T1000 (cell line): ENCODE measurements at places on chromosomes 12 and 14.

- DNase-seq, result no peak
Observed at GRCh38 chr12:69660164-69660863, 38.8 kb downstream of the BEST3 start.

DNA sequence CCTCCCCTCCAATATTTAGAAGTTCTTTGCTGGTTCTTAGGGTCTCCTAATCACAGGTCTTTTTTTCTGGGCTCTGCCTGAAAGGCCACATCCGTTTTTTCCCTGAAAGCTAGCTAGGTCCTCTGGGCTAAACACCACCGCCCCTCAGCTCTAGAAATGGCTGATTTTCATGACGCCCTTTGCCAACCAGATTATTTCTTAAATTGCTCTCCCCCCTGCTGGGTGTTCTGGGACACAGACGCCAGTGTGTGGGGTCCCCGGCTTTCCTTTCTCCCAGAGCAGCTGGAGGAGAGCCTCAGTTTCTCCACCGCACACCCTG lies 45.3 kb upstream of the ATP23 start:
- DNase-seq, result no peak

- DNase-seq, result no peak
Observed at GRCh38 chr12:61797266-61797665, 462.9 kb upstream of the USP15 start.

DNA sequence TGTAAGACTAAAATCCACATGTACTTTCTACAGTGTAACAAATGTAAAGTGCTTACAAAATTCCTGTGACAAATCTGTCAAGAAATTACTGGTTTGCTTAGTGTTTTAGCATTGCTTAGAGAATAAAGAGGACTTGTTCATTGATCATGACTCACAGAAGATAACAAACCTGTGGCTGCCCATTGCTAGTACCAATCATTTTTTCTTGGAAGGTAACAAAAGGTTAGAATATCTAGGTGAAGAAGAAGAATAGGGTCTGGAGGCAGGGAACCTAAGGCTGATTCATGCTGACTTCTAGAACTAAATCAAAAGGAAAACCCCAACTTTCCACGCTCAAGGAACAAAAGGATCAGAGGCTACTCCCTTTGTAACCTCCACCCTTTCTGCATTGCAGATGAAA lies 232.7 kb upstream of the ABCD2 start:
- DNase-seq, result no peak

DNA sequence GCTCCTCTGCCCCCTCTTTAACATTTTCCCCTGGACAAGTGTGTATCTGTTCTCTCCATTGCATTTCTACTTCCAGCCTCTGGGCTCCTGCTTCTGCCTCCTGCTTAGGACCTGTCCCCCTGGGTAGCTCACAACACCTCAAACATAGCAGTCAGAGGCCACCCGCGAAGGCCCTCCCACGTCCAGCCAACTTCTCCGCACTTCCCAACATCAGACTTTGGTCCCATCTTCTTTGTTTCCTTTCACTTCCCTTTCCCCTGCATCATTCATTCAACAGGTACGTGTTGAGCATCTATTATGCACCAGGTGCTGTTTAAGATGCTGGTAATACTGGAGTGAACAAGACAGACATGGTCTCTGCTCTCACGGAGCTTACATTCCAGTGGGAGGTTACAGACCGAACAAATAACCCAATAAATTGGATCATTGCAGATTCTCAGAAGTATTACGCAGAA lies 3.1 kb downstream of the C12orf57 start:
- no peak for DNase-seq

DNA sequence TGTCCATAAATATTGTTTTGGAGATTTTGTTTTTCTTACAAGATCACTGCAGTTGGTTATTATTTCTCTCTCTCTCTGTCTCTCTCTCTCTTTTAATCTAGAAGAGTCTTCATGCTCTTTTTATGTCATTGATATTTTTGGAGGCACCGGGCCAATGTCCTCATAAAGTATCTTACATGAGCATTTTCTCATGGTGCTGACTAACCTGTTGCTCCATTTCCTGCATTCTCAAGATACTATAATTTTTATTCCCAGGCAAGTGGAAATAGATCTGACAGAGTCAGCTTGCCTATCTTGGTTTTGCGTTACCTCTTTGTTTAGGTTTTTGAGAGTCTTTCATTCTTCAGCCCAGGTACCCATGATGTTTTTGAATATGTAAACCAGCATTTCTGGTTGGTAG lies 938.8 kb upstream of the FBXO33 start:
- no peak for DNase-seq

DNA sequence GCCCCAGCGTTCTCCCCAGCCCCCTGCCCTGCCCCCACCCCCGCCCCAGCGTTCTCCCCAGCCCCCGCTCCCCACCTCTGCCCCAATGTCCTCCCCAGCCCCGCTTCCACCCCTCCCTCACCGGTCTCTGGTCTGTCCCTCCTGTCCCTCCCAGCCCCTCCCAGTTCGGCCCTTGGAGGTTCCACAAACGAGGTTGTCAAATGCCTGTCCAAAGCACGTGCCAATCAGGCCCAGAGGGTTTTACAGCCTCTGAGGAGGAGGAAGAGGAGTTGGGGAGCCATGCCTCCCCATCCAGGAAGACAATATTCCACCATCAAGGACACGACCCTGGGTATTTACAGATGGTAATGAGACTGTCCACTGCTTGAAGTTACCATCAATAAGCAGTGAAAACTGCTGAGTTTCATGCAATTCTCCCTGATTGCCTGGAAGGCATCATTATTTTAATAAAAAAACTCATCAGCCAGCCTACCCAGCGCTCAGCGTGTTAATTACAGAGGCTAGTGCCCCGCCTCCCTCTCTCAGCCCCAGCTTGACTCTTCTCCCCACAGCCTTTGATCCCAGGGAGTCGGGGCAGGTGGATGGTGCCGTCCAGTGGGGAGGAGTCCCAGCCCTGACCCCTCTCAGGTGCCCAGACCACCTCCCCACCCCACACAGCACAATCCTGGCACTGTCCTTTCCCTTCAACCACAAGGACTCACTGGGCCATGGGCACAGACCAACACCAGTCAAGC lies 30.6 kb upstream of the C14orf180 start:
- no peak for DNase-seq

- no peak for DNase-seq
Observed at GRCh38 chr12:120110550-120111501, 5.7 kb downstream of the RAB35 start.

GRCh38 chr12:10147714-10148403 lies 17.9 kb upstream of the CLEC7A start:
- DNase-seq, result no peak

- DNase-seq, result no peak
Observed at GRCh38 chr12:88035907-88036289, 6.7 kb upstream of the C12orf50 start.

DNA sequence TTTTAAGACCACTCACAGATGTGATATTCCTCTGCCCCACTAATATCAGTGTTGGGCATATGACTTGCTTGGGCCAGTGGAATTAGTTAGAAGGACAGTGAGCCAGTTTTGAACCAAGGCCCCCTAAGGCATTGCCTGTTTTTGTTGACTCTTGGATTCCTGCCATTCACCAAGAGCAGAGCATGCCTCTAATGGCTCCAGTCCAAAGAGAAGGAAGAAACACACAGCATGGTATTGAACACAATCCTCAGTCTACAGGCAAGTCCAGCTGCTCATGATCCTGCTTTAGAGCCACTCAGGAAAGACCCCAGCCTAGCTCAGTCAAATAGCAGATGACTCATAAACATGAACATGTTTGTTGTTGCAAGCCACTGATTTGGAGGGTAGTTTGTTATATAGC lies 1201.5 kb downstream of the BCL11B start:
- DNase-seq, result no peak

DNA sequence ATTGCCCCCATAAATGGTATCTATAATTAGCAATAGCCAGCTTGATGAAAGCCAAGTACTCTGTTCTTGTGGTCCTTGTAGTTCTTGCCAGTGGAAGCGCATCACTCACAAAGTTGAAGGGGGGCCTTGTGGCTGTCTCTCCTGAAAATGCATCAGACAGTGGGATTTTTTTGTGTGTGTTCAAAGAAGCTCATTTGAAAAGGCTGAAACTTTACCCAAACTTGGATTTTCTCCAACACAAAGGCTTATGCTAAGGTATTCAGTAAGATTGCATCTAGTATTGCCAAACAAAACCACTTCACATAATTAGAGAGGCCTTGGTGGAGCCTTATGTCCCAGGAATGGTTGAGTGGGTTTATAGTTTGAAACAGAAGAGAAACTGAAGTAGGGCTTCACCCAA lies 216.7 kb upstream of the TMTC1 start:
- DNase-seq, result no peak

DNA sequence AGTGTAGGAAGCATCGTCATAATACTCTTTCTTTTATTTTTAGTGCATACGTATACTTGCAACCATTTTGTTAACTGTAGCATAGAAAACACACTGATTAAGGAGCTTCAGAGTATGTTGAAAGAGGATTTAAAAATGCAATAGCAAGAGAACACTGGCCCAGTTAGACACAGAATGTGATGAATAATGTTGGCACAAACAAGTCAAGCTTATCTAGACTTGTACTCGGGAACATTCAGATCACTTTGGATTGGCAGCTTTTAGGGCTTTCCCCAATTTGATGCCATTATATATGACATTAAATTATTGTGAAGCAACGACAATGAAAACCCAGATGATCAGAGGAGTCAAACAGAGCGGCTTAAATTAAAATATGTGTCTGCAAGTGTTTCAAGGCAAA lies 468.1 kb downstream of the PRKD1 start:
- no peak for DNase-seq

DNA sequence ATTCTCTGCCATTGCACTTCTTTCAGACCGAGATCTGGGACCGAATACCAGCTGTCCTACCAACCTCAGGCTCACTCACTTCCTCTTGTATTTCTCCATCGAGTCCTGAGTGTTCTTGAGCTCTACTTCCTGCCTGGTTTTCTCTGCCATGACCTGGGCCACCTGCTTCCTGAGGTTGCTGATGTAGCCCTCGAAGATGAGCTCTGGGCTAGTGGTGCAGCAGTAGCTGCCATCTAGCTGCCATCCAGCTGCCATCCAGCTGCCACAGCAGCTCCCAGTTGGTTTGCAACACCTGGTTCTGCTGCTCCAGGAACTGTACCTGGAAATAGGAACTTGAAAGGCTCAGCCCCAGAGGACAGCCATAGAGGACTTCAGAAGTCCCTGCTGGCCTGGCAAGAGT lies 15.0 kb upstream of the KRT73 start:
- DNase-seq, result no peak

GRCh38 chr12:53221203-53222080 lies 10.6 kb downstream of the RARG start:
- DNase-seq, result peak; percentile 49

DNA sequence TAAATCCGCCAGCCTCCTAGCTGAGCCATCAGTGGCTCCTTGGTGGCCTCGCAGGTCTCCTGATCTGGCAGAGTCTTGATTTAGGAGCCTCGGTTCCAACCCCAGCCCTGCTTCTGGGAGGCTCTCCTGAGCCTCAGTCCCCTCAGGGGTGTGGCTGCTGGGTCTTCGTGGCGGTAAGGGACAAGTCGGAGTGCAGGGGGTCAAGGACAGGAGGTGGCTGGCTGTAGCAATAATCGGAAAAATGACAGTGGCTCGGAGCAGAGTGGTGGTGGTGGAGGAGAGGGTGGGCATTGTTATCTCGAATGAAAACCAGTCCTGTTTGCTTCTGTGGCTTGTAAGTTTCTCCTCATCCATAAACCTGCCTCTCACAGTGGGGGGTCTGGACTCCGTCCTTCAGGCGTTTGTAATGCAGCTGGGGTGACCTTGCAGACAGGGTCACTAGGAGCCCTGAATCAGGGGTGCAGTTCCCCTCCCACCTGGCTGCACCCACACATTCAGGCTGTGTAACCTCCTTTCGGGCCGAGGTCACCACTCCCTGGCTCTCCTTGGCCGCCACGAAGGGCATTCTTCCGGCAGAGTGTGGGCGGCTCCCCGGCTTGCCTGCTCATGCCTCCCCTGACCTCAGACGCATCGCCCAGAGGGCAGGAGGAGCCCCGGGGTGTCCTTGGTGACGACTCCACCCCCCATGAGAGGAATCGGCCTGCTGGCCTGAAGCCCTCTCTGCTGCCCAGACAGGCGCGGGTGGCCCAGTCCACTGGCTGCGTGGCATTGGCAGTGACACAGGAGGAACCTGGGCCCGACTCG lies 8.1 kb downstream of the BCL7A start:
- no peak for DNase-seq

GRCh38 chr14:47390831-47391504 lies 284.4 kb downstream of the MDGA2 start:
- DNase-seq, result no peak

DNA sequence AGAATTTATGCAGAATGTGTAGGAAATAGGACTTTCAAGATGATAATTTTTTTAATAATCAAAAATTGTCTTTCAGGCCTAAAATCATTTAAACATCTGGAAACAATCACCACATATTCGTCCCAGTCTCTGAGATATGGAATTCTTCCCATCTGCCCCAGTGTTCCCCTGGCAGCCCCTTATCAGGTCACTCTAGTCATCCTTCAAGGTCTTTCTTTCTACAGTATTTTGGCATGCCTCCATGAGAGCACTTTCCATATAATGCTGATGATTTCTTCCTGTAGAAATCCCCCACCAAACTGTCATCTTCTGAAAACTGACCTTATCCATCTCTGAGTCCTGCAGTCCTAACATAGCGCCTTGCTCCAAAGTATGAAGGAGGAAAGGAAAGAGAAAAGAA lies 422.1 kb downstream of the RPS29 start:
- no peak for DNase-seq

DNA sequence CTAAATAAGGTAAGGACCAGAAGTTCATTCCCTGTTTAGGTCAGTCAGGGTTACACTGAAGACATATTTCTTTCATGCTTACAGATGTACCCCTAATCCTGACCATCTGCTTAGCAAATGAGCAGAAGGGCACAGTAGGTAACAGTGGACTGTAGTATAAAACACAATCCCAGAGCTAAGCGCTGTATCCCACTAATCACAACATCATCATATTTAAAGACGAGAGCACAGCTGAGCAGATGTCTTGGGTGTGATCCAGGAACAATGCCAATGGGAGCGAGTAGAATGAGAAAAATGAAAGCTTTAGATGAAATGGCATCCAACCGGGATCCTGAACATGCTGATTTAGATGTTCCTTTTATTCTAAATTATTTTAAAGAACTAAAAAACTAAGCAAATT lies 213.4 kb downstream of the CCER1 start:
- DNase-seq, result no peak

DNA sequence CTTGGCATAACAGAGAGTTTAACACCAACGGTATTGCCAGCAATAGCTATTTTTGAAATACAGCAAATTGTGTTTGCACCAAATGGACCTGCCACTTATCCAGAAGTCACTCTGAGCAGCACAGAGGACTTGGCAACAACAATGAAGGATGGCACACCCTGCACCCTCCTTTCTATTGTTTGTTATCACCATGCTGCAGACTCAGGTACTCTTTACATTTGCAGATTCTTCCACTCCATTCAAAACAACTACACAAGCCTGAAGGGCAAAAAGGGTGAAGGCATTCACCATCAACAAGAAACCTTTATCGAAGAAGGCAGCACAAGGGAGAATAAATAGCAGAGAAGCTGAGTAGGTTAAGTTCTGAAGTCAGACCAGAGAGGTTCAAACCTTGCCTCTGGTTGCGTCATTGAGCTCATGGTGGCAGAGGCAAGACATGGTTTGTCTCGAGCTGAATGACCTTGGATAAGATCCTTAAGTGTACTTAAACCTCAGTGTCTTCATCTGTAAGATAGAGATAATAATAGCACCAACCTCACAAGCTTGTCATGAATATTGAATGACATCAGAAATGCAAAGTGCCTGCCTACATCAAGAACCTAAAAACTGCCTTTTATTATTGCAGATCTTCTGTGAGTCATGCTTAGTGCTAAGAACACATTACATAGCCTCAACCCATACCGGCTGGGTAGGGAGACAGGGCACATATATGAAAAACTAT lies 1.4 kb upstream of the ACSM4 start:
- DNase-seq, result no peak

- no peak for DNase-seq
Observed at GRCh38 chr12:93061473-93062419, 132.7 kb upstream of the EEA1 start.
